ENCODE measurements at places on chromosomes 3 and 15.

DNA sequence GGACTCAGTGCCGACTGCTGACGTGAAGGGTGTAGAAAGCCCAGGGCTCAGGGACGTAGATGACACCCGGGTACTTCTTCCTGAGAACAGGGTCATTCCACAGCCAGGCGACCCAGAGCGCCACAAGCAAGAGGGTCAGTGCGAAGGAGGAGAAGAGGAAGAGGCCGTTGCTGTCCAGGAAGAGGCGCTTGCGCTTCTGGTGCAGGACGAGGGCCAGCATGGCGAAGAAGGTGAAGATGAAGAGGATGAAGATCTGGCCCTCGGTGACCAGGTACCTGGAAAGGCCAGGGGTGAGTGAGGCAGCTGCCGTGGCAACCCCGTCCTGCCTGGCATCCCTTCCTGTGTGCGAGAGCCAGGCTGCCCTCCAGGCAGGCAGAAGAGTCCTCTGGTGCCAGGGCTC, 3.0 kb upstream of the CALML4 start:
- no peak for DNase-seq

- DNase-seq = no peak
These were observed 522.5 kb upstream of the AGTR1 start for GRCh38 chr3:148175214-148175613.

DNA sequence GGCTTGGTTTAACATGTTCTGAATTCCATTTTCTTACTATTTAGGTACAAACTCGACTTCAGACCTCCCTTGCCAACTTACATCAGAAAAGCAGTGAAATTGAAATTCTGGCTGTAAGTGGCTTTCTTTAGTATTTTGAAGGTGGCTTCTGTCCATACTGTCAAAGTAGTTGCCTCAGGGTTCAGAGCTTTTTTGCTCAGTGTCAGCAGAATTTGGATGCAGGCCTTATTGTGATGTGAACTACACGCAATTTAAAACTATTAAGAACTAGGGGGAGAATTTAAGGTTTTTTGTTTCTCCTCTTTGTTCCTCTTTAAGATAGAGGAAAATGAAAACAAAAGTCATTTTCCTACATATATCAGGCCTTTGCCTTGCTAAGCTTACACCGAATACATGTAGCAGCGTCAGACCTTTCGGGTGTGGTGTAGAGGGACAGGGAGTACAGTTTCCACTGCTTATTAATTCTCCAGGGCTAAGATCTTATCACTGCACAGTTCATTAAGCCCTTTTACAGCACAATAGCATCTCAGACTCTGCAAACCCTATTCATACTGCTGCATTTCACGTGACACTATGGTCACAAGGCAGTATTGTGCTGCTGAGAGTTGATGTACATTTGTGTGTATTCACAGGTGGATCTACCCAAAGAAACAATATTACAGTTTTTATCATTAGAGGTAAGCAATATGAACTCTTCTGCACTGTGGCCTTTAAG, 6.7 kb downstream of the SRP14 start:
- no peak for DNase-seq

- no peak for DNase-seq
These were observed 78.5 kb downstream of the FGF7 start for GRCh38 chr15:49501586-49501985.

DNA sequence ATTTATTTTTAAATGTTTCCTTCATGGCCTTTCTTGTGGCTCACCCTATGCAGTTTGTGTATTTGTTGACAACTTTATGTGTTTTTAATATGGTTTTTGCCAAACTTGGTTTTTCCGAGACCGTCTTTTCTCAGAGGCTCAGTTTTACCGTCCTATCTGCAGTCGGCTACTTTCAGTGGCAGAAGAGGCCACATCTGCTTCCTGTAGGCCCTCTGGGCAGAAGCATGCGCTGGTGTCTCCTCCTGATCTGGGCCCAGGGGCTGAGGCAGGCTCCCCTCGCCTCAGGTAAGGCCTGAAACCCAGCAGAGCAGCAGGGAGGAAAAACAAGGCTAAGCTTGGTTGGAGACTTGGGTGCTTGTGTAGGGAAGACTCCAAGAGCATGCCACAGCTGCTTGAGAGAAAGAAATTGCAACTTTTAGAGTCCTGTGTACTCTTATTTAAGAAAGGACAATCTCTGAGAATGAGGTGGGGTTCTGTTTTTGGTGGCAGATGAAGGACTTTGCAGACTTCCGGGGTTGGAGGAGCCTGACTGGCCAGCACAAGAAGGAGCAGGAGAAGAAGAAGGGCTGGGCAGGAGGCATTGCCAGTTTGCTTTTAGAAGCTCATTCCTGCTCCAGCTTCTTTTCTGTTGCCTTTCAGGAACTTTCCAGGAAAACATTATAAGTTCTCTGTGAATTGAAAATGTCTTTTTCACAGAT, at the start of gene TIGIT:
Gene TIGIT (plus strand): TSS at position 191 of the 698 bp plus-strand sequence. CDS start 34 bp downstream, at position 225.
- no peak for DNase-seq

DNA sequence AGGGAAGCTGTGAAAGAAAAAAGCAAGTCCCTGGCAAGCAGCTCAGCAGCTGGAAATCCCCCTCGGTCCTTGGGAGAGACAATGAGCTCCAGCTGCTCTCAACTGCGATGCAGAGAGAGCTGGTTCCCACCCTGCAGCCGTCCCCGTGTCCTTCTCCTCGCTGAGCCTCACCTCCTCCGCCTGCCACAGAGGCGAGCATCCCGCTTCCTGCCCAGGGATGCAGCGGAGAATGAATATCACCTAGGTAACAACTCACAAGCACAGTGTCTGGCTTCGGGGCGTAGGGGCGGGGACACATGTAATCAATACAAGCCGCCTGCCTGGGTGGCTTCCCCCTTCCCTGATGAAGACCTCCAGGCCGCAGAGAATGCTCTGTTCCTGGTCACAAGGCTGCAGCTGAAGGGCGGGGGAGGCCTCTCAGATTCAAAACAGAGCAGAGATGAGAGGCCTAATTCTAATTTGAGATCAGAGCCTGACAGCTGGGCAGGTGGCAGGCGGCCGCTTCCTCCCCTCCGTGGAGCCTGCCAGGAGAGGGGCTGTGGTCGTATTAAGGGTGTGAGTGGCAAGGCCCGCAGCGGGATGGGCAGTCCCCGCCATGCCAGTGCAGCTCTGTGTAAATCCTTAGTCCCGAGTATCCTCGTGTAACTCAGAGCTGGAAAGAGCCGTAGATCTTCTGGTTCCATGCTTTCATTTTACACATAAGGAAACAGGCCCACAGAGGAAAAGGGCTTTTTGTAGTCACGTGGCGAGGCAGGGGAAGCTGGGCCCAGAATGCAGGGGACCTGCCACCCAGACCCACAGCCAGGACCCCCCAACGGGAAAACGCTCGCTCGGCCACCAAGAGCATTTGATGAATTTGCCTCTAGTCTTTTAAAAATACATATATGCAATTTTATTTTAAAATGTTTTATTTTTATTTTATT, 24.3 kb downstream of the ZDHHC19 start:
- peak; percentile 40 for DNase-seq

DNA sequence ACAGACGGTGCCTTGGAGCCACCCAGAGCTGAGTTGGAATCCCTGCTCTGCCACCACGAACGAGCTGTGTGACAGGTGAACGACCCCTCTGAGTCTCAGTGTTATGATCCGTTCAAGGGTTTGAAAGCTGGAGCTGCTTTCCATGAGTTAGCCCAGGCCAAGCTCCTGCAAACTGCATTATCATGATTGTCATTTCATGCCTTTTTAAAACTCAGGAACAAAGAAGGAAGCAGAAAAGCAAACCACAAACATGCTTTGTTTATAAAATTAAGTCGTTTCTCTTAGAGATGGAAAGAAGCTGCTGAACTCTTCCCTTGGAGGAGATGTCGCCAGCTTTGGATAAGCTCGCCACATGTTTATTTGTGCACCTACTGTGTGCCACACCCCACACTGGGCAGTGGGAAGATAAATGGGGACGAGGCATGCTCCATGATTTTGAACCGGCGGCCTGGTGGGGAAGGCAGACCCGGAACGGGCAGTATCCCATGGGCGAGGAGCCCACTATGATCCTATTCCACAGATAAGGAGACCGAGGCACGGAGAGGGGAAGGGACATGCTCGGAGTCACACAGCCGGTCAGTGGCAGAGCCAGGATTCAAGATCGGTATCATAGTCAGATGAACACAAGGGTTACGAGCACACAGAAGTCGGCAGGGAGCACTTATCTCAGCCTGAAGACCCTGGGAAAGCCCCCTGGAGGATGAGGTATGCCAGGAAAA, 15.9 kb downstream of the HRH1 start:
- DNase-seq = no peak

DNA sequence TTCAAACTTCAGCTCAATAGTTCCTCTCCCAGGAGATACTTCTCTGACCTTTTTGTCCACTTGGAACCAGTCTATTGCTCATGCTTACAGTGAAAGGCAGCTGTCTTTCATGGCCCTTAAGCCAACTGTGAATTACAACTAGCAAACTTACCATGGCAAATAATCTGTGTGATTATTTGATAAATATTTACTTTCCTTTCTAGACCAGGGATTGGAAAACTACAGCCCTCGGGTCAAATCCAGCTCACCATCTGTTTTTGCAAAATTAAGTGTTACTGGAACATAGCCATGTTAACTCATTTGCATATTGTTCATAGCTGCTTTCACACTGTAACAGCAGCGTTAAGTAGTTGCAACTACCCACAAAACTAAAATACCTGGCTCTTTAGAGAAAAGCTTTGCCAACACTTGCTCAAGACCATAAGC, 289.1 kb upstream of the MCTP2 start:
- DNase-seq = no peak

DNA sequence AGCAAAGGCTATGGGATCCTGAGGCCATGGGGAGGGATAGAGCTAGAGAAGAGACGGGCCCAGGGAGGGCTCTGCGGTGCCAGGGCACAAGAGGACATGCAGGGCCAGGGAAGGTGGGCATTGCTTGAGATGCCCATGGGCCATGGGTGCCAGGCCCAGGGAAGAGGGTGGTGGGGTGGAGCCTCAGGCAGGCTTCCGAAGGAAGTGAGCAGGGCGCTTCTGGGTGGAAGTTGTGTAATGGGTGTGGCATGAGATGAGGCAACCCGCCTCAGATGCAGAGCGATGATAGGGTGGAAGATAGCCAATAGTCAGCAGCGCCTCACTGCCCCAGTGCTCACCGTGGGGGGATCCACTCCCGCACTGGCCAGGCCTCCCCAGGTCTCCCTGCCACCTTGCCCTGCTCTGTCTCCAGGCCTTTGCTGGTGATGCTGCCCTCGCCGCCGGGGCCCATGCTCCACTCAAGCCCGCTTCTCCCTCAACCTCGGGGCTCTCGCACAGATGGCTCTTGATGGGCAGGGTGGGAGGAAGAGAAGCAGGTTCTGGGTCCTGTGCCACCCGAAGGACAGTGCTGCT, 51.4 kb downstream of the DNAJB8 start:
- DNase-seq = no peak

- no peak for DNase-seq
These were observed 28.8 kb upstream of the RFX7 start for GRCh38 chr15:56272454-56272853.

GRCh38 chr15:45842151-45842550, 207.3 kb downstream of the SQOR start:
- no peak for DNase-seq

GRCh38 chr3:190258634-190259033, 63.6 kb downstream of the CLDN1 start:
- DNase-seq = no peak

GRCh38 chr3:101938262-101938847, 89.0 kb downstream of the NFKBIZ start:
- no peak for DNase-seq

DNA sequence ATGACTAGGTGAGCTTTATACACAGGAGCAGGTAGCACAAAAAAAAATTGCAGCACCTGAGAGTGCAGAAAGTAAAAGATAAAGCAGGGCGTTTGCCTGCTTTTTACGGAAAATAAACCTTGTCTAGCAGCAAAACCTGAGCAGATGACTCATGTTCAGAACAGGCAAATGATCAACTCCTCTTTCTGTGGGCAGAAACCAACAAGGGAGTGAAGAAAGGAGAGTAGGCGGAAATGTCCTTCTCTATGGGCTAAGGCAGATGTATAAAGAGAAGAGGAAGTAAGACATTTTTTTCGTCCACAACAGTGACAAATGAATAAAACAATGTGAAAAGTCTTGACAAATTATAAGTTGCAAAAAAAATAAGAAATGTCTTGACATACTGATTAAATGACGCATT, 24.5 kb upstream of the GMNC start:
- no peak for DNase-seq
